ENCODE measurements at places on chromosomes 1 and 21.

DNA sequence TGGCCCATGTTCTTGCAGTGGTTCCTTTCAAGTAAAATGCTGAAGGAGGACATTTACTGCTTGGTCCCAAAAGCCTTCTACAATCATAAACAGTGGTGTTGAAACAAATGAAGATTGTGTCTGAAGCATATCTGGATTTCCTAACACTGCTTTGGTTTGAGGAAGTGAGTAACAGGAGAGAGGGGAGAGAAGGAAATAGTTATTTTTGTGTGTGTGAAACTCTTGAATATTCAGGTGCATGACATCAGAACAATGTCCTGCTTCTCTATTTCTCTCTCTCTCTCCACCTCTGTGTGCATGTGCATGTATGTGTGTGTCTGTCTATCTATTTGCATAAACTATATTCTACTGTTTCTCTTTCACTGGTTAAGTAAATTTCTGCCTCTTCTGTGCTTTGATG, 61.4 kb upstream of the TNFSF18 start:
- DNase-seq = no peak

DNA sequence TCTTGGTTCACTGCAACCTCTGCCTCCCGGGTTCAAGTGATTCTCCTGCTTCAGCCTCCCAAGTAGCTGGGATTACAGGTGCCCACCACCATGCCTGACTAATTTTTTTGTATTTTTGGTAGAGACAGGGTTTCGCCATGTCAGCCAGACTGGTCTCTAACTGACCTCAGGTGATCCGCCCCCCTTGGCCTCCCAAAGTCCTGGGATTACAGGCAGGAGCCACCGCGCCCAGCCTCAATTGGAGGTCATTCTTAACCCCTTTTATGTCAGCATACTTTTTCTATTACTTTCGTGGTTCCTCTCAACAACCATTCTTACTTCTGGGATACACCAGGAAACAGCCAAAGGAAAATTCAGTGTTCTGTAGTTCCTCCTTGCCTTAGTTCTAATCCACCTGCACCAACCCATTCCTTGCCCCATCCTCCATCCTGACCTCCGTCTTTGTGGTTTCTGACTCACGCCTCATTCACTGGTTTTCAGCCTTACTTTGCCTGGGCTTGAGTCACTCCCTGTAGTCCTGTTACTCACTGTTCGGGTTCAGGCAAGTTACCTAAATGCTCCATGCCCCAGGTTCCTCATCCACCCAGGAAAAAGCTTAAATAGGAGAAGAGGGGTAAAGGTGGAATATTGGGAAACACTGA, 12.9 kb upstream of the BCL10 start:
- DNase-seq = no peak

DNA sequence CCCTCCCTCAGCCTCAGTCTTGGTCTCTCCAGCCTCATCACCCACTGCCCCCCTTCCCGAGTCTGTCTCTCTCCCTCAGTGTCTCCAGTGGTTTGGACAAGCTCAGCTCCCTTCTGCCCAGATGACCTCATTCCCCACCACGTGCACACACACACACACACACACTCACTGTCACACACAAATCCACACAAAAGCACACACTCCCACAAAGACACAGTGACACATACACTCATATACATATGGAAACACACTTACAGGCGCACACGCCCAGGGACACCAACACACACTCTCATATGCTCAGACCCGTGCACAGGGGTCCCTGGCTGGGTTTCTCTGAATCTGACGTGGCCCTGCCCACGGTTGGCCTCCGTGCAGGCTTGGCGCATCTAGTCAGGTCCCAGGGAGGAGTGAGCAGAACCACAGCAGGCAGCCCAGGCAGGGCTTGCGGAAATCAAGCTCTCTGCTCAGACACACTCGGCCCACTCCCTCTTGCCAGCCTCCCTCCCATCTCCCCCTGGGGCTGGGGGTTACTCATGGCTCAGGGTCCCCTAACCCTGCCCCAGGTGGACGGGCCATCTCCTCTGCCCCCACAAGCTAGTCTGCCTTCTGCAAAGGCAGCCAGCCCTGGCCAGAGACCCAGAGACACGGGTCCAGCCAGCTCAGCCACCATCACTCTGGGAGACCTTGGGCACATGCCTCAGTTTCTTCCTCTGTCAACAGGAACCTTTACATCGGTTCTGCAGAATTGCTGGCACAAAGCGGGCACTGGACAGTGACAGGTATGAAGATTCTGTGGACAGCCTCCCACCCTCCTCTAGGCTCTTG, 38.5 kb upstream of the FAM131C start:
- DNase-seq = peak; percentile 23

GRCh38 chr21:27035791-27036190, 68.9 kb upstream of the ADAMTS5 start:
- DNase-seq = no peak

DNA sequence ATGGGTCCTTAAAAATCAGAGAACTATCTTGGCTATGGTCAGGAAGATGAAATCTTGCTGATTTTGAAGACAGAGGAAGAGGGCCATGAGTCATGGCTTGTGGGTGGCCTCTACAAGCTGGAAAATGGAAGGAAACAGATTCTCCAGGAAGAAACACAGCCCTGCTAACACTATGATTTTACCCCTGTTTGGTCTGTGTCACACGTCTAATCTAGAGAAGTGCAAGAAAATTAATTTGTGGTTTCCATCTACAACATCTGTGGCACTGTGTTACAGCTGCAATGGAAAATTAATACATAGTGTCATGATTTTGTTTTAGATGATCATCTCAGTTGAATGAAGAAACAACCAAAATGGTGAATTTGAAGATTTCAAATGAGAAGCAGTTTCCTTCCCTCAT, 288.7 kb upstream of the NRIP1 start:
- no peak for DNase-seq

DNA sequence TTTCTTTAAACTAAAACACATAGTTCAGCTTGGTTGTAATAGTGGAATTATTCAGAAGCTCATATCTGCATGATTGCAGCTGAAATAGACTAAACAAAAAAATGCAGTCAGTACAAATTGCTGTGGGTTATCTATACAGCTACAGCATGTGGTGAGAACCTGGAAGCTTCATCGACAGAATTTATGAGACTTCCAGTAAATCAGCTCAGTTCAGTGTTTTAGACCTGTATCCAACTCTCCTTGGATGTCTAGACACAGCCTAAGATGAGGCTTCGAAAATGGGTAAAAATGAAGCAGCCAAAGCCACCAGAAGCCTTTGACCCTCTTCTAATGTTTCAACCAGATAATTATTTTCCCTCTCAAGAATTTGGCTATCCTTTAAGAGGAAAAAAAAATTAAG, 127.1 kb upstream of the C1orf105 start:
- DNase-seq = no peak

DNA sequence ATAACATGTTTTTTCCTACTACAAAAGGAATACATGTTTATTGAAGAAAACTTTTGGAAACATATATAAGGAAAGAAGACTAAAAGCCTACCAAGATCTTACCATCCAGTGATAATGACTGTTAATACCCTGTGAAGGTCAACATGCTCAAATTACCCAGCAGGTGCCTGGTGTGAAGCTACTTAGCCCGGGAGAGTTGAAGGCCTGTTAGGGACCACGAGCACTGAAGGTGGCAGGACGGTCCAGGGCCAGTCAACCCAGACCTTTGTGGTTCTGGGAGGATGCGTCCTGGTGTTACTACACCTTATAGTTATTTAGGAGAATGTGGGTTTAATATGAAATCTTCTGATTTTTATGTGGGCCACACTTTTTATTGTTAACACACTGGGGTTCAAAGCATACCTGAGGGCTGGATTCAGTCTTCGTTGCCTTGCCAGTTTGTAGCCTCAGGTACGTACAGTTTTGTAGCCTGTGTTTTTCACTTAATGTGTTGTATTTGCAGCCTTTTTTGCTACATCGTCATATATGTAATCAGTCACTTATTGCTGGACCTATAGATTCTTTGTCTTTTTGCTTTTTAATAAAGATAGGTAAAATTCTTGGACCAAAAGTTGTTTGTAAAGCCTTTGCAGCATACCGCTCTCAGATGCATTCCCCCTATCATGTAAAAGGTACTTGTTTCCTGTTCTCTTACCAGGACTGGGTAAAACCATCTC, 9.8 kb downstream of the ITSN1 start:
- no peak for DNase-seq

DNA sequence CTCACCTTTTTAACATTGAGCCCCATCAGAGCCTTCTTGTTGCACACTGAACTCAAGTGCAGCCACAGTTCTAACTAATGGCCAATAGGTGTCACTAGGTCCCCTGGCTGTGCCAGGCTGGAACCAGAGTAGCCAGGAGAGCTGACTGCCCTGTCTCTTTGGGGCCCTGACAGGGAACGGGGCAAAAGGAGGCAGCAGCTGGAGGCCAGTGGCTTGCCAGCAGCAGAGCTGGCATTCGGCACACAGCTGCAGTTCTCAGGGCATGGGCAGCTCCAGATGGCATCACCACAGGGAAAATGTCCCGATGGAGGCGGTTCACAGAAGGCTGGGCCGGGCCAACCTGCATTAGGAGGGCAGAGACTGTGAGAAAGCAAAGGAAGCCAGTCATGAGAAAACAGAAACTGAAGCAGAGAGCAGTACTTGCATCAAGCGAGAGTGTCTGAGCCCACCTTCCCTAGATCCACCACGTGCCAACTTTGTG, 188.6 kb downstream of the FCRL5 start:
- DNase-seq = no peak

- no peak for DNase-seq
These were observed 1.3 kb upstream of the RCC2 start for GRCh38 chr1:17440827-17441168.

DNA sequence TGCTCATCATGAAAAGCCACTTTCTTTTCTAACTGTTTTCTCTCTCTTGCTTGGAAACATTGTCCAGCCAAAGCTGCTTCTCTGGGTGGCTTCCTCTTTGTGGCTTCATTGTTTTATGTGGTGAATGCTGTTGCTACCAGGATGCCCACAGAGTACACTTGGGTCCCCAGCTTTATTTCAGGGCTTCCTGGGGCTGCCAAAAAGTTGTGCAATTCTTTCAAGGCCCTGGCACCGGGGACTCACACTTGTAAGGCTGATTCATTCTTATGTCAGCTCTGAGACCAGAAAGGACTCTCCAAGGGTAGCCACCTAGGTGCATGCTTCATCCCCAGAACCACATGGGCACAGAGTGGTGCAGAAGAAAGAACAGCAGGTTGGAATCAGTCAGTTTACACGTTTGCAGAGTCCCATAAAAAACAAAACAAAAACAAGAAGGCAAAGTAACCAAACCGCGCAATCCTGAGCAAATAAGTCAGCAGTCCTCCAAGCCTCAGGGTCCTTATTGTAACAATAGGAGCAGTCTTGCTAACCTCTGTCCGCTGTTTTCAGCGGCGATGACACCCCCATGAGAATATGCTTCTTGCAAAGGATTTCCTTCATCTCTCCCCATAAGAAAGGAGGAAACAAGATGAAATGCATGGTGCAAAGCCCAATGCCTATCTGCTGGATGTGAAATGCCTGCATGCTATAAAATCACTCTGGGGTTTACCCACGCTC, 89.9 kb upstream of the SSX2IP start:
- no peak for DNase-seq

- DNase-seq = no peak
These were observed 418.9 kb downstream of the PRDM2 start for GRCh38 chr1:14118691-14119485.

- DNase-seq = no peak
These were observed 29.1 kb downstream of the SKI start for GRCh38 chr1:2257245-2257627.

DNA sequence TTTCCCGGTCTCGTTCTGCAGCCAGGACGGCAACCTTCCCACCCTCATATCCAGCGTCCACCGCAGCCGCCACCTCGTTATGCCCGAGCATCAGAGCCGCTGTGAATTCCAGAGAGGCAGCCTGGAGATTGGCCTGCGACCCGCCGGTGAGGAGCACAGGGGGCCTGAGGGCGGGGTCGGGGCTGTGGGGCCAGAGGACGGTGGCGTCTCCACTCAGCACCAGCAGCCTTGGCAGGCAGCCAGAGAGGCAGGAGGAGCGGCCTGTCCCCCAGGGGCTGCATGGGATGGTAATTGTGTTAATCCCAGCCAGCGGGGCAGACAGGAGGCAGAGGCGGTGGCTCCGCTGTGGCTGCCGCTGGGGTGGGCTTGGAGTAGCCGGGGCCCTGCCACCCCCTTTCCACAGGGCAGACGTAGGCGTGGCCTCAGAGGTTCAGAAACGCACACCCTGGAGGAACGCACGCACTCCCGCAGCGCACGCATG, 12.1 kb downstream of the SAMD11 start:
- no peak for DNase-seq

DNA sequence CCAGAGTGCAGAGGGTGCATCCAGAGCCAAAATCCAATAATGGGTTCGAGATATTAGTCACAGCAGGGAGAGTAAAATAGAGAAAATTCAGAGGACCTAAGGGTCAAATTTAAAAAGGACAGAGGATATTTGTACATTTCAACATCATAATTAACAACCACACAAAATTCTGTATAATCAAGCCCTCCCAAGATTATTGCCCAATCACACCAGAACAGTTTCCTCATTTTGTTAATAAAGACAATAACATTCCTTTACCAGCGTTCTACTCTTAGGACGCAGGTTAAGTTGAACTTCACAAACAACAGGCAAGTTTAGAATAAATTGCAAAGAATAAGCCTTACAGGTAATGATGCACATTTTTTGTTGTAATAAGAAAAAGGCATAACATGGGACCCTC, 462.8 kb downstream of the PTPRC start:
- no peak for DNase-seq

GRCh38 chr1:5001466-5001865, 347.1 kb downstream of the AJAP1 start:
- no peak for DNase-seq

- no peak for DNase-seq
These were observed 1.3 kb downstream of the CLSTN1 start for GRCh38 chr1:9822490-9822889.

DNA sequence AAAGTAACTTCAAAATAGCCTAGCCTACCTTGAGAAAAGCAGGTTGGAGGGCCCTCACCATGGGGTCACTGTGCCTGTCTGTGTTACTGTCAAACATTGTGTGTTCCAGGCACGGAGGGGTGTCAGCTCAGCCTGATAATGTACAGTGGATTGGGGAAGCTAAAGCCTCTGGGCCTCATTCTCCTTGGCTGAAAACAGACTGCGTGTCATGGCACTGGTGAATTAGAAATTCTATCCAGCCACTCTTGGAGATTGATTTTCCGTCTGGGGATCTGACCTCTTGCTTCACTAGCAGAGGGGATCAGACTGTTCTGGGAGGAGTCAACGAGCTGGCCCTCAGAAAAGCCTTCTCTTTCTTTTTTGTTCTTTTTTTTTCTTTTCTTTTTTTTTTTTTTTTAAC, 123.5 kb upstream of the HOOK1 start:
- DNase-seq = peak; percentile 83

- no peak for DNase-seq
These were observed 11.0 kb downstream of the YIPF1 start for GRCh38 chr1:53878492-53879105.

GRCh38 chr1:65866439-65866838, 73.7 kb downstream of the PDE4B start:
- no peak for DNase-seq

- no peak for DNase-seq
These were observed 25.3 kb downstream of the SERTAD4 start for GRCh38 chr1:210257698-210258529.

All from tibial nerve (tissue), 4 donors.